ENCODE measurements at places on chromosomes 3 and 15.
A peak's percentile ranks its signal among the peaks of the same experiment; 100 is the strongest.

GRCh38 chr3:134504132-134504531, 18.3 kb downstream of the CEP63 start:
- no peak for DNase-seq

GRCh38 chr3:101261506-101261905, 58.9 kb downstream of the IMPG2 start:
- no peak for DNase-seq

GRCh38 chr3:66239513-66240123, 18.8 kb downstream of the SLC25A26 start:
- DNase-seq: no peak

GRCh38 chr3:4309491-4310128, 6.4 kb downstream of the SETMAR start:
- DNase-seq: no peak

GRCh38 chr15:80060356-80061006, 1.0 kb downstream of the ZFAND6 start:
- peak; percentile 14 for DNase-seq

GRCh38 chr15:58551764-58552504, 120.1 kb downstream of the LIPC start:
- DNase-seq: peak; percentile 67

DNA sequence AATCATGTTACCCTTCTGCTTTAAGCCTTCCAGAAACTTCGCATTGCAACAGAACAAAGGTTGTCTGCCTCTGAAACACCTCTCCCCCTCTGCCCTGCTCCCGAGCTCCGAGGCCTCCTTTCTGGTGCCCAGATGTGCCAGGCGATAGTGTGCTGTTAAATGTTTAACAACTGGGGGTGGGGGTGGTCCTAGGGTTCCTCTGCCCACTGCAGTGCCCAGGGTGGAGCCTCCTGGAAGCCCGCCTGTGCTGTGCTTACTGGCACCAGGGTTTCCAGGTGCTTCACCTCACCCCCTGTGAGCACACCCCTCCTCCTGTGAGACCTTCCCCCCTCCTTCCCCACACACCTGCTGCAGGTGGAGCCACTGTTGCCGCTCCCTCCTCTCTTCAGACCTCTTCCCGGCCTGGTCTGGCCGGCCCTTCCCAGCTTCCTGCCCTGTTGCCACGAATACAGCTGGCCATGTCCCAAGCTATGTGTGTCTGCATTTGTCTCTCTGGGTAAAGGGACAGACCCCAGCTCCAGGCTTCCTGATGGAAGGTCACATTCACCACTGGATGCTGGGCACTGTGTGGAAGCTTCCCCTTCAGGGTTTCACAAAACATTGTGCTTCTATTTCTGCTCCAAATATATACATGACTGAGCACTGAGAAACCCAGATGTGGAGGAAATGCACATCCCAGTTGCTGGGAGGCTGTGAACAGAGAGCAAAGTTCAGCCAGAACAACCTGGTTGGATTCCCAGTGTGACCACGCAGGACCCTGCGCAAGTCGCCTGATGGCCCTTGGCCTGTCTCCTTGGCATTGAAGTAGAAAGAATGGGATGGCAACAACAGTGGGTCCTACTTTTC, 37.2 kb downstream of the MGLL start:
- DNase-seq: no peak

GRCh38 chr15:71232411-71232810, 117.1 kb downstream of the THSD4 start:
- no peak for DNase-seq

DNA sequence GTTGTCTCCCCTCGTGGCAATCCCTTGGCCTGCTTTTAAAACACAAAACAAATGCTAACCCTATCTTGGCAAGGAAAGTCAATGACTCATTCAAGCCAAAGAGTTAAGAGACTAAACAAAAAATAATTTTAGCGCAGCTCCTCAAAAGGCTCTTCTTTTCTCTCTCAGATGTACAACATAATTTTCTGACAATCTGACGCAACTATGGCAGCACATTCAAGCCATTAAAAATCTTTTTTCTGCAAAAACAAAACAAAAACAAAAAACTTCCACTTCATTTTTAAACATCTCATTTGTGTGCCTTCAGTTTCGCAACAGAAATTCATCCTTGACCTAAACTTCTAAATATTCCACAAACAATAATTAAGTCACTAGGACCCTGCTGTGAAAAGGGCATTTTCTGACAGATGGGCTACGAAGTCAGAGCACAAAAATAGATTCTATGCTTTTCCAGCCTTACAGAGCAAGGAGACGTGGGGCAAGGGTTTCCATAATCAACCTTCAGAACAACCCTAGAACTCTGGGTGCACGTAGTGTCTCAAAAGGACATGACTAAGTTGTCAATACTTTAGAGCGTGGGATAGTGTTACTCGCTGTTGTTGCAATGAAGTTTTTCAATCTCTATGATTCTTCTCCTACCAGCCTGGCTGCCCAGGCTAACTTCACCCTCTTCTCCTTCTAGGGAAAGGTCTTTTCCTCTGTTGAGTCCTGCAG, 84.3 kb downstream of the MB21D2 start:
- DNase-seq: peak; percentile 91

GRCh38 chr15:57849317-57849716, 142.8 kb downstream of the POLR2M start:
- DNase-seq: no peak

- DNase-seq: no peak
These were observed 22.7 kb downstream of the EXD1 start for GRCh38 chr15:41207687-41208448.

DNA sequence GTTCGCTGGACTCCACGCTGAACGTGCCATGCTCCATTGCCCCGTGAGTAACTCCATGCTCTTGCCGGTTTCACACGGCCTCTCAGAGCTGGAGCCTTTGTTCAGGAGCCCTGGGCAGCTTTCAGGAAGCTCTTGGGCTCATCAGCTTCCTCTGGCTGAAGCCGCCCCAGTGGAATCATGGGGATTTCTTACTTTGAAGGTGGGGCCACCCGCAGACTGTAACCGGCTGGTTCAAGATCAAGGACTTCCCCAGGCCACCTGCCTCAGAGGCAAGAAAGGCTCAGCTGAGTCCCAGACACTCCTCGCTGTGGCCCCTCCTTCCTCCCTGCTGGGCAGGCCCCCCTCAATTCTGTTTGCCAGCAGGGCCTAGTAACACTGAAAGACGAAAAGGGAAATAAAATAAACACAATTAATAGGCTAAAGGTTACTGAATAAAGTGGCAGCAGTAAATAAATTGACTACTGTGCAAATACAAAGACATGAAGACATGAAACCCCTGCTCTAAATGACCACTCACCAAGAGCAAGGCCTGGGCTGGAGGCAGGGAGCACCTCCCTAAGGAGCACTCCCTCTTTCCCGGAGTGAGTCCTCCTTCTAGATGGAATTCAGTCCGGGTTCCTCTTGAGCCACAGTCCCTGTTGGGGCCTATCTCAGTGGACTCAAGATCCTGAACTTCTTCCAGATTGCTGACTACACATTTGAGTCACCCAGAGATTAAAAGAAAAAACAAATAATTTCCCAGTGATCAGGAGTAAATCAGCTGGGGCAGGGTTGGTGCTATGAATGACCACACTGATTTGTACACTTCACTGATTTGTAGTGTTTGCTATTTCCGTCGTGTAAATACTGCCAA, 51.0 kb downstream of the ZDHHC19 start:
- peak; percentile 46 for DNase-seq

DNA sequence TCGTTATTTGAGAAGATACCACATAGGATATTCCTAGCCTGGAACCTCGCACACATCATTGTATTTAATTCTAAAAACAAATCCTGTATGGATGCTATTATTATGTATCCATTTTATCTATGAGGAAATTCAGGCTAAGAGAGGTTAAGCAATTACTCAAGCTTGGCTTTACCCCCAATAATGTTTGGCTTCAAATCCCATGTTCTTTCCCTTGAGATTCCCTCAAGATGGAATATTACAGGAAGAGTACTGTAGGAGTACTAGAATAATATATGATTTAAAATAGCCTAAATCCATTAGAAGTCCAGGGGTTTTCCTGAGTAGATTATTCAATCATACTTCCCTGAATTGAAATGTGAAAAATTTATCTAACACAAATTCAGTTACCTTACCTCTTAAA, 630.2 kb downstream of the ZNF385D start:
- DNase-seq: no peak

- peak; percentile 56 for DNase-seq
These were observed 74.8 kb upstream of the NTRK3 start for GRCh38 chr15:88331291-88331690.

GRCh38 chr15:61227950-61228936, 859 bp downstream of the RORA start:
- peak; percentile 51 for DNase-seq

DNA sequence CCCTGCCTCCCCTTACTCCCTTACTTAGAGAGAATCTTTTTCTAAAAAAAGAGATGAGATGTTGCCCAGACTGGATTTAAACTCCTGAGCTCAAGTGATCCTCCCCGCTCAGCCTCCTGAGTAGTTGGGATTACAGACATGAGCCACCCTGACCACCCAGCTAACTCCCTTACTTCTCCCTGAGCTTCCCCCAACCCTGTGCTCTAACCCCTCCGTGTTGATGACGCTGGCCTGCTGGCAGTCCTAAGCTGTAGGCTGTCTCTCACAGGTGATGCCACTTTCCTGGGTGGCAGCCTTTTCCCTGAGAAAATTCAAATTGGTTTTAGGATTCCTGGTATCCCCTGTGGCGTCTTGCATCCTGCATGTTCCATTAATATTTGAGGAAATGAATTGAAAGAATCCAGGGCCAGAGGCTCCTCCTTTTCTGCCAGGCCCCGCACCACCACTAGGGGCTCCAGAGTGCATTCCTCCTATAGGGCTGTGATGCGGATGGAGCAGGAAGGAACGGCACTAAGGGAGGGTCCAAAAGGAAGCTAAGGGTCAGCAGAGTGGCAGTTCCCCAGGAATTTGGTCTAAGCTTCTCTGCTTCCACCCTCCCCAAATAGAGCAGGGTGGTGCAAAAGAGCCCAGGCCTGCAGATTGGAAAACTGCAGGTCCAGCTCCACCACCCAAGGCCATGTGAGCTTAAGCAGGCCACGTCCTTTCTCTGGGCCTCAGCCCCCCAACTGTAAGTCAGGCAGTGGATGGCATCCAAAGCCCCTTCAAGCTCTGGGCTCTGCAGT, 101.1 kb downstream of the DAPK2 start:
- peak; percentile 79 for DNase-seq

- no peak for DNase-seq
These were observed 44.0 kb downstream of the RHCG start for GRCh38 chr15:89452330-89452836.

DNA sequence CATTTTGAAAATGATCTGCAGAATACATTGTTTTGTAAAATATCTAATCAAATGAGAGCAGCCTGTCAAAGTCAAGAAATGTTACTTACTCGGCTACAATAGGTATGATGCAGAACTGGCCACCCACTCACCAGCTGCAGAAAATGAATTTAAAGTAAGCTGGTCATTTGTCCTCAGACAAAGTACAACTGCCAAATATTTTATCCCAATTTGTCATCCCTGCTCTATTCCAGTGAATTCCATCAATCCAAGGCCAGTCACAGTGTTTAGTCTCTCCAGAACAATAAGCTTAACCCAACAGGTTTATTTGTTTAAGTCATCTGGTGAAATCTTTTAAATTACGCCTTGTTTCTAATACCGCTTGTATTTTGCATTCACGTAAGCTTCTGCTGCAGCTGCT, 46.6 kb upstream of the TCF12 start:
- no peak for DNase-seq

- no peak for DNase-seq
These were observed 62.7 kb downstream of the MEF2A start for GRCh38 chr15:99628374-99629001.

GRCh38 chr3:159950156-159950898, 38.3 kb upstream of the IL12A start:
- no peak for DNase-seq

DNA sequence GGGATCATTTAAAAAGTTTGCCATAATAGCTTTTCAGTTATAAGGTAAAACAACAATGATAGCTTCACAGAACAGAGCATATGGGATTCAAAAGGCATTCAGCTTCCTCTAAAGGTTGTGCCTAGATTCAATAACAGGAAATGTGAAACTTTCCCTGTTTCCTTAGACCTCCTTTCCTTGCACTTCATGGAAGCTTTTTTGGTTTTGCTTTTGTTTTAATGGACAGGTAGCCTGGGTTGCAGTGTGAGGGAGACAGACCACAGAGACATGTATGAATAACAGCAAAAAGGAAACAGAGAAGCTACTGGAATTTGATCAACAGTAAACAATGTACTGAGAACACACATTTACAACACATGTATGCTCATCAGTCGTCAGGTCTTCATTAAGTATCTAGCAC, 2.3 kb upstream of the TNFAIP8L3 start:
- no peak for DNase-seq

DNA sequence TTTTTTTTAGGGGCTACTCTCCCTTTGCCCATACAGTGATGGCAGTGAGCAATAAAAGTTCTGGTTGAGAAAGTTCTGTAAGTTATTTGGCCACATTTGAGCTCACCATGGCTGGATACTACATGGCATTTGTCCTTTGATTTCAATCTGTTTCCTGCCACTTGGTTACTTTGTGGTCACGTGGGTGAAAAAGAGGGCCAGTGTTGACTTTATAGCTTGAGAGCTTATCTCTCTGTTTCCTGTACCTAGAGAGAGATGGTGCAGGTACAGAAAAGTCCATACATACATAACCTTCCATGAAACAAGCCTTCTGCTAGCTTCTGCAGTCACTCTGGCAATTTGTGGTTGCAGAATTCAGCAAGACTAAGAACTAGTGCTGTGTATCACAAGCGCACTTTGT, 23.4 kb upstream of the MECOM start:
- peak; percentile 20 for DNase-seq

- DNase-seq: peak; percentile 39
These were observed 124.0 kb downstream of the NR1D2 start for GRCh38 chr3:24069045-24069444.

DNA sequence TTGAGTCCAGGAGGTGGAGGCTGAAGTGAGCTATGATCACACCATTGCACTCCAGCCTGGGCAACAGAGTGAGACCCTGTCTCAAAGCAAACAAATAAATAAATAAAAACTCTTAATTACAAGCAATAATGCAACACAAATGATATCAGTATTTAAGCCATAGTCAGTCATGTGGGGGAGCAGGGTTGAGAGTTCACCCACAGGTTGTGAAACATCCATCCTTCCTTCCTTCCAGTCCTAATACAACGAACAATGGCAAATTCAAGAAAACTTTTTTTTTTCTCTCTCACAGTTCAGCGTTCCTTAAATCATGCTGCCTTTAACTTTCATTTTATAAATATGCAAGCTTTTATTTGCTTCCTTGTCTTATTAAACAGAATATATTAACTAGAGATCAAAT, 24.1 kb downstream of the ZNF592 start:
- DNase-seq: no peak

DNA sequence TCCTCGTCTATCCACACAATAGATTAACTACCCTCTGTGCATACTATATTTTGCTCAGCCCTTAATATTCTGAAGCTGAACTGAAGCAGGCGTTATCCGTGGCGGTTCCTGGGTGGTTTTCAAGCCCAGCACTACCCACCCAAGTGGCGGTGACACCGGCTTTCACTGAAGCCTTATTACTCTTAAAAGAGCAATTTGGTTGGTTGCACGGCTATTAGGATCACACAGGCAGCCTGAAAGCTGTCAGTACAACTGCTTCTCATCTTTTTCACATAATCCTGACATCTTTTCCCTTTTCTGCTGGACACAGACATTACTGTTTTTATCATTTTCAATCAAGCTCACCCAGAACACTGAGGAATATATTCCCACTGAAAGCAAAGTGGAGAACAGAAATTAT, 525.3 kb upstream of the ZNF717 start:
- DNase-seq: peak; percentile 89

- no peak for DNase-seq
These were observed 254.3 kb downstream of the SHQ1 start for GRCh38 chr3:72593881-72594397.
